B cell (primary cell): ENCODE measurements at places on chromosomes 1 and 21.
A peak's percentile ranks its signal among the peaks of the same experiment; 100 is the strongest.

DNA sequence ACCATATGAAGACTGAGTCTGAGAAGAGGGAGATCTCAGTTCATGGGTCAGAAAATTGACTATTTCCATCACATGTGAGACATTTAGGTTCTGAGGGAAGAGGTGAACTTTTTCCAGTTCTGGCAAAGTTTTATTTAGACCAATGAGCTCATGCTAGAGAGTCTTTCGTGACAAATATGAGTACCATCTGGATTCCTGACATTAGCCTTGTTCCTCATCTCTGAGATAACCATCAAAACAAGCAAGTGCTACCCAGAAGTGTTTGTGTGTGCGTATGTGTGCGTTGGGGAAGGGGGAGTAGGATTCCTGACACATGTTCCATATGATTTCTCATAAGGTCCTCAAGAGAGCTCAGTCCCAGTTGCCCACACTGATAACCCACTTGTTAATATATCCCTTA lies 120.6 kb downstream of the FASLG start:
- DNase-seq, result no peak

GRCh38 chr1:111221633-111222291 lies 5.8 kb upstream of the CHI3L2 start:
- peak; percentile 77 for DNase-seq

- no peak for DNase-seq
These were observed 56.5 kb downstream of the GABPA start for GRCh38 chr21:25791319-25791718.

DNA sequence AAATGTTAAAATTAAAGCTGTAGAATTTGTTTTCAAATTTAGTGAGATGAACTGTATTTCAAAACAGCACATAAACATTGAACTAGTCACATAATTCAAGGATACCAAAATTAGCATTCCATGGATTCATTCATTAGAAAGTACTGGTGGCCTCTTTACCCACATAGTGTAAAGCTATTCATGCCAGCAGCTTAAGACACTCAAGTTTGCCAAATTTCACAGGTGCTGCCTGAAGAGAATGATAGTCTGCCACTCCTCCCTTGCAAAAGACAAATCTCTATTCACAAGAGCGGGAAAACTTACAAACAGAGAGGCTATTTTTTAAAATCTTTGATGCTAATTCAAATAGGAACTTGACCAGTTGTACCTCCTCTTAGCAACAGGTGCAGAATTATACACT lies 337.0 kb downstream of the BRINP3 start:
- no peak for DNase-seq

GRCh38 chr1:16020325-16020724 lies 1.5 kb upstream of the CLCNKA start:
- no peak for DNase-seq

DNA sequence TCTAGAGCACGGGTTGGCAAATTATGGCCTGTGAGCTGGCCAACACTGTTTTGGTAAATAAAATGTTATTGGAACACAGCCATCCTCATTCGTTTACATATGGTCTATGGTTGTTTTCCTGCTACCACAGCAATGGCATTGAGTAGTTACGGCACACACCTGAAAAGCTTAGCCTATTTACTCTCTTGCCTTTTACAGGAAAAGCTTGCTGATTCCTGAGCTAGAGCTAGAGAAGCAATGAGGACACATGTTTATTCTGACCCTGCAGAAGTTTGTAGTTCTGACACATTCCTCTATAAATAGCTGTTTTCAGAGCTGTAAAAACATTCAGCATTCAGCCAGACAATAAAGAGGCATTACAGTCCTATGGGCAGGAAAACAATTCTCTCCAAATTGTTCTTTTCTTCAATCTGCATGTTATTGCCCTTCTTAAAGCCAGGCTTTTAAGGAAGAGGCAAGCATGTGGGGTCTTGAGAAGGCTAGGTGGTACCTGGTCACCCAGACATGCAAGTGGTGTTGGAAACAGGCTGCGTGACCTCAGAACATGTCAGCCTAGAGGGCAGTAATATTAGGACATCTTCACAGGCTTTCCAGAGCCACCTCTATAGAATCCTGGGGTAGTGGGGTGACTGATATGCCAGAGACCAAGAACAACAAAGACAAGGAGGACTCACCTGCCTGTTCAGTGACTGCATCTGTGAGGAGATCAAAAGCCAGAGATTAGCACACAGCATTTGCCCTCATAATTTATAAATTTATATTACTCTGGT lies 1.6 kb downstream of the FCRL2 start:
- no peak for DNase-seq
